ENCODE measurements at places on chromosomes 16 and 17.
A peak's percentile ranks its signal among the peaks of the same experiment; 100 is the strongest.

DNA sequence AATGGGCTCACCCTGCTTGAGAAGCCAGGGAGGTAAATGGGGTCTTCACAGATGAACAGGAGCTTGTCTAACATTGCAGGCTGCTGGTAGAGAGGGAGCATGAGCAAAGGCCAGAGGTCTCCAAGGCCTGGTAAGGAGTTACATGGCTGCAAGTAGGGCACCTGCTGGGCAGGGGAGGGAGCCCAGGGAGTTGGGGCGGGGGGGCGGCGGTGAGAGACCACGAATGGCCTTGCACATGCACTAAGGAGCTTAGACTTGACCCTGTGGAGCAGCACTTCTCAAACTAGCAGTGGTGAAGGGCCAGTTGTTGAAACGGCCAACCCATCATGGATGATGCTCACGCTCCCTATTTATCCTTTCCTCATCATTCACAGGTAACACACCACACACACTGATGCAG is 38.4 kb downstream of the ERN1 start:
- DNase-seq = no peak

GRCh38 chr17:10127819-10128425 is 70.5 kb downstream of the GAS7 start:
- DNase-seq = no peak

DNA sequence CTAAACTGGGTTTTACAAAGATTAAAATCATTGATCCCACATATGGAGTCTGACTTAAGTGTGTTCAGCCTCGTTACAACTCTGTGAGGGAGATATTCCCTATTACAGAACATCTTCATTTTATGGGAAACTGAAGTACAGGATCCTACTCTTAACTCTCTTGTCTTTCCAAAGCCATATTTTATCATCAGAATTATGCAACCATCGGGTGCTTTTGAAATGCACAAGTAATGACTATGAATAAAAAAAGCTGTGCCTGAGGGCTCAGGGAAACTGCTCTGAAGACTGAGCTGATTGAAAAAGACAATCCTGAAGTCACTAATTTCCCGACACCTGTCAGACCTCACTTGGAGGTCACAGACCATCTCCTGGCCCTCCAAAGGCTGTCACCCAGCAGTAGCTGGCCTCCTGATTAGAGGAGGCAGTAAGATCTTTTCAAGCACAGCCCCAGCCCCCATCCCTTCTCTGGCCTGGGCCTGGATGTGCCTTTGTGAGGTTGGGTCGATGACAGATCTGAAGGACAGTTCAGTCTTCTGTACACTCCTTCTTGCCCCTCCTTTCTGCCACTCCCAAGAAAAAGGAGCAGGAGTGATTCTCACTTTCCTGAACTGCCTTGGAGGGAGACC is 5.6 kb downstream of the AKAP1 start:
- no peak for DNase-seq

- DNase-seq = peak; percentile 7
Observed at GRCh38 chr17:81685108-81685507, 1.3 kb downstream of the HGS start.

GRCh38 chr16:57045694-57046381 is 46.5 kb upstream of the CPNE2 start:
- DNase-seq = peak; percentile 52

DNA sequence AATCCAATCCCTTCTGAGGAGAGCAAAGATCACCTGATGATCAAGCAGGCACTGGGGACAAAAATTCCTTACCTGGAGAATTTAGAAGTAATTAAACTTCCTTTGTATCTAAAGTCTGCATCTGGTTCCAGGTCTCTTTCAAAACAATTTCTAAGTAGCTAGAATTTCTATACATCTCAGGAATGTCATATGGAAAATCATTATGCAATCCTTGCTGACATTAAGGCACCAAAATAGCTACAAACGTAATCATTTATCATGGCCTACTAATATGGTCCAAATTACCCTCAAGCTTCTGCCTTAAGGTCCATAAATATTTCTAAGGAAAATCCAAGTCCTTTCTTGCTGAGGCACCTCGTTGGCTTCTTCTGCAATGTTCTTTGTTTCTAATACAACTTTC is 32.9 kb upstream of the YPEL2 start:
- no peak for DNase-seq

Measured in T47D (cell line).